Fibroblast of mammary gland (primary cell): ENCODE measurements at places on chromosomes 2 and 18.

GRCh38 chr2:25421820-25422411 is 80.2 kb upstream of the DNMT3A start:
- no peak for DNase-seq

GRCh38 chr2:73072129-73072395 is 550 bp upstream of the SFXN5 start:
- no peak for DNase-seq

DNA sequence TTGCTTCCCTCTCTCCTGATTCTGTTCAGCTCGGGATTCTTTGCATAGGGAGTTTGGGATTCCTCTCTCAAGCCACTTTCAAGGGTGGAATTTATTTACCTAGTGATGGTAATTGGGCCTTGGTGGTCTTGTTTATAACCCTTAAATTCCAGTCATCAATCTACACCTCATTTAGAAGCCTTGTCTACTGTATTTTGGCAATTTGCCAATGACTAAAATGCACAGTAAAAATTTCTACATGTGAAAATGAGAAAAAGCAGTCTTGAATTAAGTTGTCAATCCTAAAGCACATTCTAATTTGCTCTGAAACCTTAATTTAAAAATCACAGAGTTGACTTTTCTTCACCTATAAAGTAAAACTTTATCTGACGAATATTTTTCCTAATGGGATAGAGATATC is 749.2 kb upstream of the CRIM1 start:
- DNase-seq = no peak

GRCh38 chr2:191114403-191114886 is 36.3 kb downstream of the STAT4 start:
- peak; percentile 8 for DNase-seq

- DNase-seq = no peak
These were observed 165.5 kb downstream of the TGIF1 start for GRCh38 chr18:3615374-3615985.

DNA sequence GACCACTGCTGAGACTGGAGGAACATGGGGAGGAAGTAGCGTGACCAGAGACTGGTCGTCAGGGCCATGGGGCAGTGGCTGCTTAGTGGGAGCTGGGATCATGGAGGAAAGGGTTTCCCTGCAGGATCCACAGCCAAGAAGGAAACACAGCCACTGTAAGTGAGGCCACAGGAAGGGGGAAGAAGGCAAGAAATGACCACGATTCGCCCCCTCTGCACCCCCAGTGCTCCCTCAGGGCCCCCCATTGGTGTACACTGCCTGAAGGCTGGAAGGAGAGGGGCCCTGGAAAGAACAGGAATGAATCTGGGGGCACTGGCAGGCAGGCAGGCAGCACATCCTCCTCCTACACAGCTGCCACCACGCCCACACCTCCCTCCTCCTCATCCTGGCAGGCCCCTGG is 62.5 kb upstream of the RMDN2 start:
- no peak for DNase-seq

- DNase-seq = no peak
These were observed 22.1 kb upstream of the TEX51 start for GRCh38 chr2:126876631-126877030.

GRCh38 chr18:22191923-22192322 is 22.5 kb downstream of the GATA6 start:
- no peak for DNase-seq

GRCh38 chr2:42875880-42876279 is 83.5 kb upstream of the HAAO start:
- no peak for DNase-seq
